Vein endothelial cell (primary cell): ENCODE measurements at places on chromosomes 16 and 17. TPM values are rescaled to one million over a fixed set of nuclear protein-coding genes. Genes with fewer than 3 reads are reported as not detected.

The TRIM25 gene
- total RNA-seq = 41.5 and 53.1 TPM in 2 replicates

The TBC1D3K gene
- total RNA-seq = not detected in 2 replicates

The MT1F gene
- 0.33 and 0.38 TPM in 2 replicates for total RNA-seq

The MYBBP1A gene
- 83.1 and 85.3 TPM in 2 replicates for total RNA-seq

The HOXB1 gene
- total RNA-seq = not detected in 2 replicates

The SLFN14 gene
- under 0.01 TPM in 1 of 2 replicates, not detected in the other for total RNA-seq

The NPIPA3 gene
- total RNA-seq = 0.29 and 0.33 TPM in 2 replicates

The PPP1R1B gene
- not detected in 2 replicates for total RNA-seq

The GAS2L2 gene
- not detected in 2 replicates for total RNA-seq

The SLC12A3 gene
- not detected in 2 replicates for total RNA-seq

The NUP85 gene
- 39.8 and 59.0 TPM in 2 replicates for total RNA-seq
